NCI-H1436 treated with DMSO at 0.1 percent for 48 hours (cell line): ENCODE measurements at places on chromosomes 5 and 9.

DNA sequence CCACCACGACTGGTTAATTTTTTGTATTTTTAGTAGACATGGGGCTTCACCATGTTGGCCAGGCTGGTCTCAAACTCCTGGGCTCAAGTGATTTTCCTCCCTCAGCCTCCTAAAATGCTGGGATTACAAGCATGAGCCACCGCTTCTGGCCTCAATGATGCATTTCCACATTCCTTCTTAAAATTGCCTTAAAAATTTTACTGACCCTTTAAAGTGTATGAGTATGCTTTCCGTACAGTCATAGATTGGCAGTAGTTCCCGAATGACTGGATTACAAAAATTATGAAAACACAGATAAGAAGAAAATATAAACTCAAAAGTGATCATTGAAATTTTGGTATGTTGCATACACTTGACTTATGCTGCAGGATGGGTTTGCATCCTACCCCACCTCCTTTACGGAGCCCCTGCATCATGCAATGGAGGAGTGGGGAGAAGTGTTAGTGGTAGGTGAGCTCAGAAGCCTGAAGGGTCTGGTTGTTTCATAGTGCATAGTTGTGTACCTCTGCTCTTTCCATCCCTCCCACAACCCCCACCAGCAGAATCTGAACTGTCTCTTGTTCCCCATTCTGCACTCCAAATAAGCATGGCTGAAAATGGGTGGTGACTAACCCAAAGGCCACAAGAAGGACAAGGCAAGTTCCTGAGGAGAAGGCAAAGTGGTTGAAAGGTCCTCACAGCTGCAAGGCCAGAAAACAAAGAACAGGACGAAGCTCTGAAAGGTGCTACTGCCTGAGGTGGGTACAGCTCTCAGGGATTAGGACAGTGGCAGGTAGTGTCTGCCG is 26.8 kb downstream of the ANKRD55 start:
- no peak for DNase-seq

DNA sequence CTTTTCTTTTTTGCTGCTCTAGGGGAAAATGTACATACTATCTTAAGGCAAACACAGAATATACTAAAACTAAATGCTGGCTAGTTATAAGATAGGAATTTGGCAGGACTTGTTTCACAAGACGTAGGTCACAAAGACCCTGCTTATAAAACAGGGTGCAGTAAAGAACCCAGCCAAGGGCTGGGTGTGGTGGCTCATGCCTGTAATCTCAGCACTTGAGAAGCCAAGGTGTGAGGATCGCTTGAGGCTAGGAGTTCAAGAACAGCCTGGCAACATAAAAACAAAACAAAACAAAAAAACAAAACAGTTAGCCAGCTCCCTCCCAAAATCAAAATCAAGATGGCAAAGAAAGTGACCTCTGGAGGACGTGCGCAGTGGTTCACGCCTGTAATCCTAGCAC is 49.5 kb upstream of the DENND4C start:
- DNase-seq = no peak

- DNase-seq = no peak
Measured at GRCh38 chr9:105396901-105397300, 50.9 kb upstream of the FSD1L start.

DNA sequence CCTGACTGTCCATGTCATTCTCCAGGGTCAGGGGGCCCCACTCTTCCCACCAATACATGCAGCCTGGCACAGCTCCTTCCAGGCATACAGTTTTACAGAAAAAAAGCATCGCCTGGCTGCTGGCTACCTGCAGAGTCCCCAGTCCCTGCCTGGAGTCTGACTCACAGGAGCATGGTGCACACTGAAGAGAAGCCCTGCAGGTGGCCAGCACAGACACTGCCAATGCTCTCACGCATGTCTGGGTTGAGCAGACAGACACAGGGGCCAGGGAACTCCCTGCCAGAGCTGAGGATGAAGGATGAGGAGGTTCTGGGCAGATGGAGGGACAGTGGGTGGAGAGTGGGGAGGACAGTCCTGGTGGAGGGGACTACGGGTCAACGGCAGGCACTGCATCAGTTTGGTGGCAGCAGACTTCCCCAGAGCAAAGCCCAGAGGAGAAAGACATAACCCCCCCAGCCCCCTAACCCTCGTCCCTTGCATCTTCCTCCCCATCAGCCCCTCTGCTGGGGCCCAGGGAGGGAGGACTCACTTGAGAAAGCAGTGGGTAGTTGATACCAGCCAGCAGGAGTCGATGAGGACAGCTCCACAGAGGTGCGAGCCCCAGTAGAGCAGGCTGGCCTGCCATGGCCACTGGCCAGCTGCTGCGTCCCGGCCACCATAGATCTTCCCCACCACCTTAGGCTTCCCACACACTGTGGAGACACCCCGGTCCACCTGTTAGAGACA is 72.9 kb upstream of the SPTLC1 start:
- DNase-seq = no peak

GRCh38 chr9:87640385-87640795 is 85.5 kb upstream of the CTSL start:
- DNase-seq = no peak
